Cardiac fibroblast (primary cell): ENCODE measurements at places on chromosomes 3 and 15.

DNA sequence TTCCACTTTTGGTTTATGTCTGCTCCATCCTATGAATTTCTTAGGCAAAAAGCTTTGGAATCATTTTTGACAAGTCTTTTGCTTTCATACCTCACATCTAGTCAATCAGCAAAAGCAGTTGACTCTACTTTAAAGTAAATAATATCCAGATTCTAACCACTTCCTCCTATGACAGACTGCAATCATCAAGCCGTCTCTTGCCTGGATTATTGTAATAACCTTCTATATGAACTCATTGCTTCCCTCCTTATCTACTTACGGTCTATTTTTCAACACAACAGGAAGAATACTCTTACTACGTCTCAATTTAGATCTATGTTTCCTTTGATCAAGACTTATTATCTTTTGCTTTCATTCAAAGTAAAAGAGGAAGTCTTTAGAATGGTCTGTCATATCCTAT, 20.7 kb downstream of the CLDN1 start:
- peak; percentile 27 for DNase-seq

- no peak for DNase-seq
These were observed 39.0 kb downstream of the ARHGEF3 start for GRCh38 chr3:56762718-56763117.

DNA sequence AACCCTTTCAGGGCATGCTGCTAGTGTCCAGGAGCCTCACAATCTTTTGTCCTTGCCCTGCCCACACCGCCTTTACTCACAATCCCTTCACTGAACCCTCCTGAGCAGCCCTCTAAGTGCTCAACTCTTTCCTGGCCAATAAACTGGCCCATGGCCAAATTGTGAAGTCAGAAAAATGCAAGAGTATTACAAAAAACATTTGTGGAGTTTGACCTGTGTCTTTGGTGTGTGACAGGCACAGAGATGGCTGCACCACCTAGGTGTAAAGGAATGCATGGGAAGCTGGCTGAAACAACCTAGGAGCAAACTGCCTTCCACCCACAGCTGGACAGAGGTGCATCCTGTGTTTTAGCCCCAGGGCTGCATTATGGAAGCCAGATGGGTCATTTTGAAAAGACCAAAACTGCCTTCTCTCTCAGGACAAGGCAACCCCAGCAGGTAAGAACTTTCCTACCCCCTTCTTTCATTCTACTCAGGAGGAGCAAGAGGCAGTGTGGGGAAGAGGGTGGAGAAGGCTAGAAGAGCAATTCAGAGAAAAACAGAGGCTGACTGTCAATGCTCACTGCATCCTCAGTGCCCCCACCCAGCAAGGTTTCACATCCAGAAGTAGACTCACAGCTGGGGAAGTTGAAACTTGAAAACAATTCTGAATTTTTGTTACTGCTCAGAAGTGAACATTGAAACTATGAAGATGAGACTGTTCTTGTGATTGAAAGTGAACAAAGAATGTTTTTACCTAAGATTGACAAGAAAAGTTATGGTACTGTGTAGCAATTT, 78.6 kb downstream of the TRIM42 start:
- DNase-seq: no peak

DNA sequence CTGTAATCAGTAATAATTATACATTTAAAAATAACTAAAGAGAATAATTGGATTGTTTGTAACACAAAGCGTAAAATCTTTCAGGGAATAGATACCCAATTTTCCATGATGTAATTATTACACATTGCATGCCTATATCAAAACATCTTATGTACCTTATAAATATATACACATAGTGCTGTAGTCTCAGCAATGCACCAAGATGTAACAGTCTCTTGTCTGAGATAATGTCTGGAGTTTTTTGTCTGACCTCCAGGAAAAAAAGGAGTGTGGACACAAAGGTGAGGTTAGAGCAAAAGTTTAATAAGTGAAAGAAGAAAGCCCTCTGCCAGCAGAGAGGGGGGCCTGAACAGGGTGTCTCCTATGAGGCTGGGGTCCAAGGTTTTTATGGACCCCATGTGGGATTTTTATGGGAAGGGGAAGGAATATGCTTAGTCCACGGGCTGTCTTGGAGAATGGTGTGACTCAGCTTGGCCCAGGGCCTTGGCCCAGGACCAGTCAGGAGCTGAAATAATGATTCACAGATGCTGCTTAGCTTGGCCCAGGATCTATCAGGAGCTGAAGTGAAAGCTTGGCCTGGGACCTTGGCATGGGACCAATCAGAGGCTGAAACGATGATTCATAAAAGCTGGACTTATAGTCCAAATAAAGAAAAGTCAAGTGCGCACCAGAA, 545.0 kb downstream of the ZPLD1 start:
- peak; percentile 95 for DNase-seq

- DNase-seq: no peak
These were observed 1.4 kb upstream of the NDUFAF3 start for GRCh38 chr3:49020330-49021212.

- DNase-seq: peak; percentile 87
These were observed 117.0 kb upstream of the TSPAN3 start for GRCh38 chr15:77187751-77188464.

DNA sequence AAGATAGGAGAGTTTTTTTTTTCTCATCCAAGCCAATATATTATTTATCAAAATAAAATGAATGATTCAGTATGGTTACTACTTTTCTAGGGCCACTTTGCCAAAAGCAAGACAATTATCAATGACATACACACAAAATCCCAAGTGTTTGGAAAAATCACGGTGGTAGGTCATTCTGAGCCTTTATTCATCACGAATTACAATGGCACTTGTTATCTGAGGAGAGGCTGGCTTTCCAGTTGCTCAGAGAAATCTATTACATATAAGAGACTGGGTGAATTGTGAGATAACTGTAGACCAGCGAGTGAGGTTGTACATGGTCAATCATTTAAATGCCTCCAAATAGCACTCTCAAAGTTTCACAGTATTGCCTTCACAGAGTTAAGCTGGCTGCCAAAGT, 20.4 kb upstream of the FGF12 start:
- no peak for DNase-seq

- DNase-seq: no peak
These were observed 47.3 kb downstream of the CRABP1 start for GRCh38 chr15:78387246-78388037.

DNA sequence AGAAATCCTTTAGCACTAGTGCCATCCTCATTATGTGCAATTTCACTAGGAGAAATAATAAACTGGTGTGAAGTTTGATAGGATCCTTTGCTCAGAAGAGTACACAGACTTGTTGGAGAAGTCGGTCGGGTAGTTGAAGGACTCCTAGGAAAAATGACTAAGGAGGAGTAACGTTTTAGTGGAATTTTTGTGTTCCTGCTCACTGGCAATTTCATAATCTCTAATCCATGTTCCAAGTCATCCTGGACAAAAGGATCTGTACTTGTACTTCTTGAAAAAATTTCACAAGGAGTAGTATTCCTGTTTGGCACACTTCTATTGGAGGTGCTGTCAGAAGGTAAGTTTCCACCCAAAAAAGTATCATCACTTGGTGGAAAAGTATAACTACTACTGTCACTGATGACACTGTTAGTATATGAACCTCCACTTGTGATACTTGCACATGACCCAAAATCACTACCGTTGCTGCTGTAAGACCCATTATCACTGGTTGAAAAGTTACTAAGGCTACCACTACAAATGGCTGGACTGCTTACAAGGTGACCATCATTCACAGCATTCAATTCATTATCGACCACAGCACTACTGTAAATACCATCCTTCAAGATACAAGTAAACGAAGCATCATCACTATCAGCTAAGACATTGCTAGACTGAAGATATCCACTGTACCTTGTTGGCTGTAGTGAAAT, 77.4 kb downstream of the NEDD4 start:
- DNase-seq: peak; percentile 45

DNA sequence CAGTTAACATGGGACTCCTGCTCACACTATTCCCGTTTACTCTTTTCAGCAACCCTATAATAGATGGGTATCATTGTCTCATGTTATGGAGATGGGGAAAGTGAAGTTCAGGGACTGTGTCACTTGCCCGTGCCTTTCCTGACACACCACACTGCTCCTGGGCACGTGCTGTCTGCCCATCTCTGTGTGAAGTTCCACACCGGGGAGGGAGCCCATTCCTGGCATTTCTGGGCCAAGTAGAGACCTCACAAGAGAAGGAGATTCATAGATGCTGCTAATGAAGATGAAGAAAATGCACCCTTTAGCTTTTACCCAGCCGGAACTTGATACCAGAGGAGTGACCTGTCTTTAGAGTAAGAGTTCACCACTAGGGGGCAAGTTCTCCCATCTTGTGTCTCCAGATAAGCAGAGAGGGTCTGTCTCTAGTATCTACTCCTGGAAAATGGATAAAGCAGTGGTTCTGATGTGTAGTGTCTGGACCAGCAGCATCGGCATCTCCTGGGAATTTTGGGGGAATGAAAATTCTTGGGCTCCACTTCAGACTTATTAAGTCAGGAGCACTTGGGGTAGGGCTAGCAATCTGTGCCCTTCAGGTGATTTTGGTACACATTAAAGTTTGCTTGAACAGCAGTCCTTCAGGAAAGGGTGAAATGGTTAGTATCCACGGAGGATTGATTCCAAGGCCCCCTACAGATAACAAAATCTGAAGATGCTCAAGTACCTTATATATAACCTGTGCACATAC, 2.0 kb upstream of the TOPBP1 start:
- DNase-seq: peak; percentile 70

GRCh38 chr15:25408929-25409328, 29.9 kb downstream of the UBE3A start:
- no peak for DNase-seq

DNA sequence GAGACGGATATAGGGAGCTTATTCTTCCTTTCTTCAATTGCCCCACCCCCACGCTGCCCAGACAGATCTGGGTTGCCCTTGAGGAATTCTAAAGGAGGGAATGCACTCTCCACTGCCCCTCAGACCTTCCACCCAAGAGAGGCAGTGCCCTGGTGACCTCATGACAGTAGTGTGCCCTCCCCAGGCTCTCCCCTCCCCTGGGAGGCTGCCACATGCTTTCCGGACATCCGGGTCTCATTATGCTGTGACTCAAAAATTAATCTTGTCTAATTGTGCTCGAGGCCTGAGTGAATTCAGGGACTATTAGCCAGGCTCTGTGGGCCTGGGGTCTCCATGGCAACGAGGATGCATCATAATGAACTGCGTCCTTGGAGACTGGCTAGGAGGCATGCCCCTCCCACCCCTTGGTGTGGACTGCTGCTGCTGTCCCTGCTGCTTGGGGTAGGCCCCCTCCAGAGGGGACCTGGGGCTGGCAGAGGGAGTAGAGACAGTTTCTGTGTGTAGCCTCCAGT, 20.8 kb downstream of the CORO2B start:
- peak; percentile 72 for DNase-seq

GRCh38 chr3:66442254-66443117, 58.3 kb downstream of the LRIG1 start:
- DNase-seq: peak; percentile 84

DNA sequence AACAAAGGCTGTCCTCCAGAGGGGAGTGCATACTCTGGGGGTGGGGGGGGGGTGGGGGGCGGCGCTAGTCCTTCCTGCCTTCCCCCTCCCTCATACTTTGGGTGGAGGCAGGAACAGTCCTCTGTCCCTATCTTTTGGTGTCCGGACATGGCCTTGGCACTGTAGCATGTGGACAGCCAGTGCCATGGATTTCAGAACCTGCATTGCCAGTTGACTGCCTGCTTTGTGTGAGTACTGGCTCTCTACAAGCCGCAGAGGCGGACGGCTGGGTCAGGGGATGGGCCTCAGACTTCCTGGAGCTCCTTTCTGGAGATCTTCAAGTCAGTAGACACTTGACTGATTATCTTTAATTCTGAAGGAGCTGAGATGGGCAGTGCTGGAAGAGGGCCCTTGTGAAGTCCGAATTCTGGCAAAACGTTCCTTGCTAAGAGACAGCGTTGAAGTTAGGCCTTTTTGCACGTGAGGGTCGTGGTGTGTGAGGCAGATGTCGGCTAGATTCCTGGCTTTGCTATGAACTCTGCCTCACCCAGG, 2.5 kb downstream of the CLDN11 start:
- peak; percentile 31 for DNase-seq

DNA sequence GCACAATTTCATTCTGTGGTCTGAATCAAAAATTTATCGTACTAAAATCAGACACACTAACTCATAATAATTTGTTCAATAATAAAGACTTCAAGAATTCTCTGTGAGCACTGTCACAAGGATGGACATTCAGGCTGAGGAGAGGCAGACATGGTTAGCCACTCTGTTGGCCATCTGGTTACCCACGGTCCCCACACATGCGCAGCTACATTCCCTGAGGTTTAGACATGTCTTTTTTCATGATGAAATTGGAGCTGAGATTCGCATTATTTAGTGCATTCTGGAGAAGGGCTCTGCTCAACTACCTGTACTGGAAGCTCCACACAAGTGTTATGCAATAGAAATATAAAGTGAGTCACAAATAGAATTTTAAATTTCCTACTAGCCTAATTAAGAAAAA, 156.9 kb downstream of the SUCNR1 start:
- no peak for DNase-seq

DNA sequence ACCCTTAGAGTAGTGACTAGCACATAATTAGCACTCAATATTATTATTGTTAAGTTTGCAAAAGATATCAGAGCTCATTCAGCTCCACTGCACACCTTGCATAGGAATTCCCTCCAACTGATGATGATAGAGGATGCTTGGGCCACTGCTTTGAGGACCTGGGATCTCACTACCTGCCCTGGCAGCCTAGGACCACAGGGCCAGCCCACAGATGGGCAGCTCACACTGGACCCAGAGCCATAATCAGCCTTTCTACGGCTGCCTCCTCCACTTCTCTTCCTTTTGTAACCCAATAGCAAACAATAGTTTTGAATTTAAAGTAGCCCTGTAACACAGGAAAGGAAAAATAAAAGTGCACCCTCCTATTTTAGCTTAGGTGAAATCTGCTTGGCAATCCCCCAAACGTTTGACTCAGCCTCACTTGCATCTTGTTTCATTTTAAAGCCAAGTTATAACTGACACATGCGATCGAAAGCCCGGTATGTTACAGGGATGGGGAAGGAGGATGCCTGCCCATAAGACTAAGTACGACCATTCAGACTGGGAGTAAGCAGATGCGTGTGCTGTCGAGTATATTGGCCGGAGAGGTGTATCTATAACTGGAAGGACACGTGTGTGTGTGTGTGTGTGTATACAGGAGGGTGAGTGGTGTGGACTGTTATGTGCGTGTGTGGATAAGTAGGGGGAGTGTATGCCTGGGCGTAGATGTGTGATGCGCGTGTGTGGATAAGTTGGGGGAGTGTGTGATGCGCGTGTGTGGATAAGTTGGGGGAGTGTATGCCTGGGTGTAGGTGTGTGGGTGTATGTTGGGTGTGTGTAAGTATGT, 65.9 kb downstream of the CPN2 start:
- peak; percentile 77 for DNase-seq

DNA sequence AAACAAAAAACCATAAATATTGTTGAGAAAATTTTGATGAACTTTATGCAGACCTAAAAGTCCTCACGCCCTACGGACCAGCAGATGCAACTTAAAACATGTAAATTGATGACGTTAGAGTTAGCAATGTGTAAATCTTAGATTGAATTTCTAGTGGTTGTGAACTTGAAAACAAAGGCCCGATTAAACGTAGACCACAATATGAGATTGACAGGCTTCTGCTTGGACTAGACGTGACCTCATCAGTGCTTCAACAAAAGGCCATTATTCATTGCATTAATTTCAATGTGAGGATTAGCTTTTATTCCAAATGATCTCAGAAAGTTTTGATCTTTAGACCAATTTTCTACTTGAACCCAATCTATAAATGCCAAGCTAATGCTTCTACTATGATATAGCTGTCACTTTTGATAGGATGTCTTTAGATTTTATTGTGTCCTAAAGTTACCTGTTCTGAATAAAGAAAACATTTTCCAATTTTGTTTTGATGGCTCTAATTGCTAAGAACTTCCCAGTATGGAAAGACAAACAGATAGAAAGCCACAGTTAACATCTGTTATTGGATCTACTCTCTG, 55.4 kb upstream of the SPPL2A start:
- no peak for DNase-seq
